Esophagus muscularis mucosa (tissue), 4 donors: ENCODE measurements at places on chromosomes 6 and 20.

DNA sequence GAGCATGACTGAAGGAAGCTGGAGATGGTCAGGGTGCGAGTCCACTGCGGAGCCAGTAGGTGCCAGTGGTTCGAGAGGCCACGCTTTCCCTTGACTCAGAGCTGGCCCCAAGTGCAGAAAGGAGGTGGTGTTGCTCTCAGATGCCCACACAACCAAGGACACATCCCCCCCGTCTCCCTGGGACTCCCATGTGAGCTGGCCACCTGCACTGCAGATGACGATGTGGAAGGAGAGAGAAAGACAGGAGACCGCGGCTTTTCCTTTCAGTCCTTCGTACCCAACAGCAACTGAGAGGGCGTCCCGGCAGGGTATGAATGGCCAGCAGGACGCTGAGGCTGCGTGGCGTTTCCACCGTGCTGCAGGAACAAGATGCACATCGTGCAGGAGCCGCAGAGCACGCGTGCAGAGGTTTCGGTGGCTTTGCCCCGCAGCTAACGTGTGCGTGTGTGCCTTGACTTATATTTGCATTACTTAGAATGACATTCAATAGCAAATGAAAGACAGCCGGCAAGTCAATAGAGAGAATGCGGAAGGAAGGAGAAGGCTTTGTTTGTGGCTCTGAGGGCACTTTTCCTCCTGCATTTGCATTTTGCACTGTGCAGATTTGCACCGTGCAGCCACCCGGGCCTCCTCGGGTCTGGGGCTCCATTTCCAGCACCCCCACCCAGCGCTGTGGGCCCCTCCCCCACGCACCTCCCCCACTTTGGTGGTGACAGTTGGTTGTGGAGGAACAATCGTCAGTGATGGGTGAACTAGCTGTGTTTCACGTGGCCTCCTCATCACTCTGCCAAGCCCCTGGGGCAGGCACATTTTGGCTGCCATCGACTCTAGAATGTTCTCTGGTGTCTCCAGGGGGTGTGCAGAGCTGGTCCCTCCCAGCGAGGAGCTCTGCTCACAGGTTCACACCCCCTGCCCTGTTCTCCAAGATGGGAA, 26.4 kb upstream of the BHLHE23 start:
- no peak for DNase-seq

GRCh38 chr6:10386220-10386619, 28.7 kb downstream of the TFAP2A start:
- no peak for DNase-seq

GRCh38 chr20:23823621-23824324, 2.8 kb downstream of the CST2 start:
- no peak for DNase-seq

DNA sequence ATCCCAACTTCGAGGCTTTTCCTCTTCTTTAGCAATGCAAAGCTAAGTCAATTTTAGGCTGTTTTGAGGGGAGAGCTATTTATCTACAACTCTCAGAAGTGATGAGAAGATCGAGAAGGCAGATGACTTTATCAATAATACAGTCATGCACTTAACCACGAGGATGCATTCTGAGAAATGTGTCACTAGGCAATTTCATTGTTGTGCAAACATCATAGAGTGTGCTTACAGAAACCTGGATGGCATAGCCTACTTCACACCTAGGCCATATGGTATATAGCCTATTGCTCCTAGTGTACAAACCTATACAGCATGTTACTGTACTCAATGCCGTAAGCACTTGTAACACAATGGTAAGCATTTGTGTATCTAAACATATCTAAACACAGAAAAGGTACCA, 66.6 kb downstream of the PRND start:
- DNase-seq, result no peak

GRCh38 chr6:93972791-93973190, 553.4 kb upstream of the EPHA7 start:
- no peak for DNase-seq

DNA sequence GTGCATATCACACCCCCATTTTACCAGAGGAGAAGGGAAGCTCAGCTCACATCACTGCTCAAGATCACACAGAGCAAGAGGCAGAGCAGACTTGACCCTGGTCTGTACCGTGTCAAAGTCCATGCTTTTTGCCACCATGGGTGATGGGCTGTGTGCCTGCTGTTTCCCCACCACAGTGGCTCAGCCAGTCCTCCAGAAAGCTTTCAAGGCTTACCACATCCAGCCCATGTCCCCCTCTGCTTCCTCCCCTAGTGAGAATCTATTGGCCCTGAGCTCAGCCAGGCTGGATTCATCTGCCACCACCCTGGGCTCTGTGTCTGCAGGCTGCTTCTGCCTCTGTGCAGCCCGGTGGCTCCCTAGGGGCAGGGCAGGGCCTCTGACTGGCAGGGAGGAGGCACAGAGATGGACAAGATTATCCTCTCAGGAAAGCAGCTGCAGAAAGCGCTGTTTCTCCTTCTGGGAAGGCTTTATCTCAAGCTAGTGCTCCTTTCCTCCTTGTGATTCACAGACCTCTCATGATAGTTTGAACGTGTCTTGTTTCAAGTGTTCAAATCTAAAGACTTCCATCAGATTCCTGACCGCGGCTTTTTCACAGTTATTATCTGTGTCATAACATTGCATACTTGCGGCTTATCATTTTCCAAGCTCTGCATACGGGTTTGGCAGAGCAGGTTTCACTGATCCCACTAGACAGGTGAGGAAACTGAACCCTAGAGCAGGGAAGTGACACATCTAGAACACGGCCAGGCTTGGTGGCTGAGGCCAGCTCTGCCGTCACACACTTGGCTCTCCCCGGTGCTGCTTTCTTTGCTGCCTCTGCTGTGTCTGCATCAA, 37.4 kb downstream of the VEGFA start:
- no peak for DNase-seq

GRCh38 chr6:126764104-126764503, 354.4 kb upstream of the RSPO3 start:
- no peak for DNase-seq

DNA sequence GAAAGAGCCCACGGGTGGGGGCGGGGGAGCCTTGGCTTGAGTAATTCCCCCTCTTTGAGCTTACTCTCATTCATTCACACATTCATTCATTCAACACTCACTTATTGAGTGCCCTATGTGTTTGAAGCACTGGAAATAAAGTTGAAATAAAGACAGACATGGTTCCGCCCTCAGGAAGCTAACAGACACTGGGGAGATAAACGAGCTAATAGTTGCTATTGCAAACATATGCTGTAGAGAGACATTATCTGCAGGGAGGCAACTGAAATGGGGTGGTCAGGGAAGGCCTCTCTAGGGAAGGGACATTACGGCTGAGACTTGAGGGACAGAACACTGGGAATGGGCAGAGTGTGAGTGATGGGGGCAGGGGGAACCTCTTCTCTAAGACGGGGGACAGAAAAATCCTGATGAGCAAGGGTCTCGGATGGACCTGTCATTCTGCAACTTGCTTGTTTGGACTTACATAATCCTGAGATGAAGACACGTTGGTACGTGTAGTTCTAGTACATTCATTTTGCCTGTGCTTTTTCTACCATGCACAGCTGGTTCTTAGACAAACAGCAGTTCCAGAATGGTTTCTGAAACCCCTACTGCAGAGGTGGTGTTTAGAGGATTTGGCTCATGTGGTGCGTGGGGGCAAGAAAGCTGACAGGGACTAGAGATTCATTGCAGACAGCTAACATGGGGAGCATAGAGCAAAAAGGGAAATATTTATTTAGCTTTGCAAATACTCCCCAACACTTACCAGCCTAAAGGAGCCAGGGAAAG, 71.1 kb upstream of the BLCAP start:
- DNase-seq, result no peak

DNA sequence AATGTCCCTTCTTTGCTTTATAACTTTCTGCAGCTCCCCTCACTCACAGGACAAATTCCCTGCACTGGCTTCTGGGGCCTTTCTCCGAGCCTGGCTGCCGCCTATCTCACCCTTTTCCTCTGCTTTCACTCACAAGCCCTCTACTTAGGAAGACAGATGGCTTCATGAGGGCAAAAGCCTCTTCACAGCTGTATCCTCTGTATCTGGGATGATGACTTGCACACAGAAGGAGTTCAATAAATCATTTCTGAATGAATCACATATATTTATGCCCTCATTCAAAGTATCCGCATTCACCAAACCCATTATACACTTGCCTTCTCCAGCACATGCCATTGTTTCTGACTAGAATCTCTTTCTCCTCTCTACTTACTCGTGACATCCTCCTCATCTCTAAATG, 159.0 kb upstream of the RIPOR2 start:
- DNase-seq, result no peak

DNA sequence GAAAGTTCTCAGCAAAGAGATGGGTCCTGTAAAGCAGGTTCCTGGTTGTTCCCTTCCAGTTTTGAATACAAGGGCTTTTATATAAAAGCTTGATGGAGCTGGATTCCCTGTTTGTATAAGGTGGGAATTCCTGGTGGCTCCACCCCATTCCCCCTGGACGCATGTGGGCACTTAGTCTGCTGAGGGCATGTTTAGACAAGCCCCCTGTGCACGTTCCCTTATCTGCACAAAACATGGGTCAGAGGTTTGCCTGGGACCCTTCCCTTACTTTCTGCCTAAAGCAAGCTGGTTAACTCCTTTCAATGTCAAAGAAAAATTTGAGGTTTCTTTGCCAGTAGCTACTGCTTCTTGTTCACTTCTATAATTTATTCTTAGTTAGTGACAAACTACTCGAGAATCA, 181.1 kb downstream of the BCKDHB start:
- no peak for DNase-seq

DNA sequence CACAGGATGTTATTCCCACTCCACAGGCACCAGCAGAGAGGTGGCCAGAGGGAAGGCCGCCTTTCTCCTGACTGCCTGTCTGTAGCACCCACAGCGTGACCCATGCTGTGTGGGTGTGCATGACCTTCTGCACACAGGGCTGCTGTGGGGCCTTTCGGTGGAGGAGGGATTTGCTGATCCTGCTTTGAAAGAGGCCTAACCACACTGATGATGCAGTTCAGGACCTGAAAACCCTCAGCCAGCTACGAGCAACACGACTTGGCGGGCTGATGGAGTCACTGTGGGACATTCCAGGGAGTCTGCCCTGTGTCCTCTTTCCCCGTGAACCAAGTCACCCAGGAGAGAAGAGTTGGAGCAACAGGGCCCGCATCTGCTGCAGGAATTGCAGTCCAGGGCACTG, 49.1 kb downstream of the SYTL3 start:
- DNase-seq, result no peak

- DNase-seq, result no peak
These were observed 1.0 kb upstream of the THBS2 start for GRCh38 chr6:169254456-169255316.

- no peak for DNase-seq
These were observed 429.9 kb downstream of the CD83 start for GRCh38 chr6:14547284-14547998.

- DNase-seq, result no peak
These were observed 568.2 kb downstream of the HDGFL1 start for GRCh38 chr6:23137611-23138010.

- DNase-seq, result no peak
These were observed 210.5 kb downstream of the ERMARD start for GRCh38 chr6:169961772-169962561.

DNA sequence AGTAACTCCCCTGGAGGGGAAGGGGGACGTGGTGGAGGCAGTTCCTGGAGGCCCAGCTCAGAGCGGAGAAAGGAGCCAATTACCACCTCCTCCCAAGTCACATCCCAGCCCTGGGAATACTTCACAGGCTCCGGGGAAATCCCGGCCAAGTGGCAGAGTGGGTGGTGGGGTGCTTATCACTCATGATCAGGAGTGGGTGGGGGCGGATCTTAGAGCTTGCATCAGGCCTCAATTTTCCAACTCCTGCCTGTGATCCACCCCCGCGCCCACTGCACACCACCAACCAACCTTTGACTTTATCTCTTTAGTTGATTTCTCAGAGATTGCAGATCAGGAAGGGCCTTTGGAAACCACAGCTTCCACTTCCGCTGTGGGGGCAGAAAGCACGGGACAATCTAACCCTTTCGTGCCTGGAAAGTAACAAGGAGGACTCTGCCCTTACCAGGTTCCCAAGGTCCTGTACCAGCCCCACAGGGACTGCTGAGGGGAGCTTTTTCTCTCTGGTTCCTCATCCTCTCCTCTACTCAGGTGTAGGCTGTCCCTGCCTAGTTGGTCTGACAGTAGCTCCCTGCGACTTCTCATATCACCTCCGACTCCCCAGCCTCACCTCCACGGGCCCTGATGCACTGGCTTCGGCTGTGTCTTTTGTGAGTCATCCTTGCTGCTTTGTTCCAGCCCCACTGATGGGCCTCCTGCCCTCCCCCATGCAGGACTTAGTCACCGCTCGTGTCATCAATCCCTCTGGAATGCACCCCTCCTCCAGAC, 24.9 kb upstream of the IER3 start:
- no peak for DNase-seq

GRCh38 chr20:46423342-46423741, 16.9 kb upstream of the ELMO2 start:
- peak; percentile 29 for DNase-seq

GRCh38 chr6:36829919-36830544, 9.2 kb downstream of the CPNE5 start:
- DNase-seq, result no peak

GRCh38 chr20:50587291-50587961, 77.2 kb downstream of the PTPN1 start:
- no peak for DNase-seq

GRCh38 chr20:20214757-20215275, 153.1 kb upstream of the INSM1 start:
- DNase-seq, result no peak

GRCh38 chr20:62791301-62792181, 4.7 kb upstream of the MRGBP start:
- DNase-seq, result no peak

DNA sequence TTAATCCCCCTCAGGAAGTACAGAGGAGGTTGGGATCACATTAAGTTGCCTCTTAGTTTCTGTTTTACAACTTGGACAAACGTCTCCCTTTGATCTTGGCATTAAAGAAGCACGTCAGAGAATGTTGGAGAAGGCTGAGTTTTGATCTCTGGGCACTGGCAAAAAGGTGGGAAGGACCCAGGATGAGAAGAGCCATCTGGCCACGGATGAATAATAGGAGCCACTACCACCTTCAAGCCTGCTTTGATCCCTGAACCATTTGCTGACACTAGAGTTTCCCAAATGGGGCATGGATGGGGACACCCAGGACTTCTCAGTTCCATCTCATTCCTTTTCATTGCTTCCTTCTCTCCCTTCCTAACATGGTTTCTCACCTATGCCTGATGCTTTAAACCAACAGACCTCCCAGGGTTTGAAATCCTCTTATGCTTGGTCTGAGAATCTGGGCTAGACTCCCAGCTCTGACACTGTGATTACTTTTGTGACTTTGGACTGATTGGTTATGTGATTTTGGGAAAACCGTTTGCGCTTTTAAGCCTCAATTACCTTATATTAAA, 5.8 kb downstream of the TM9SF4 start:
- DNase-seq, result no peak

- DNase-seq, result no peak
These were observed 204.0 kb downstream of the DLL1 start for GRCh38 chr6:170086639-170087420.

DNA sequence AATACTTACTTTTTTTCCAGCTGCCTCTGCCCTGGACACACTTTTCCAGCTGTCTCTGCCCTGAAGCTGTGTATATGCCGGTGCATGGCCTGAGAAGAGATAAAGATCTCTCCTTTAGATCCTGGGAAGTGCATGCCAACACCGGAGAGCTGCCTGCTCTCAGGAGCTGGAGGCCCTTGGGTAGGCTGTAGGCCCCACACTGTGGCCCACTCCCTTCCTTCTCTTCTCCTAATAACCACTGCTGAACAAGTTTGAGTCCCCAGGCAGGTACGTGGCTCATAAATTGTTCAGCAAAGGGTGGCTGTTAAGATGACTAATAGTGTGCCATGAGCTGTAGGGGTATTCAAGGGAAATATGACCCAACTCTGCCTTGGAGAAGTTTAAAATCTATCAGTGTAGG, 102.5 kb downstream of the CD24 start:
- DNase-seq, result no peak

GRCh38 chr20:11394145-11394833, 523.4 kb upstream of the BTBD3 start:
- no peak for DNase-seq
